Activated CD4-positive, alpha-beta T cell treated with anti-CD3 and anti-CD28 coated beads for 36 hours (primary cell): ENCODE measurements at places on chromosomes 13 and 19. TPM values are rescaled to one million over a fixed set of nuclear protein-coding genes. Genes with fewer than 3 reads are reported as not detected.

DNA sequence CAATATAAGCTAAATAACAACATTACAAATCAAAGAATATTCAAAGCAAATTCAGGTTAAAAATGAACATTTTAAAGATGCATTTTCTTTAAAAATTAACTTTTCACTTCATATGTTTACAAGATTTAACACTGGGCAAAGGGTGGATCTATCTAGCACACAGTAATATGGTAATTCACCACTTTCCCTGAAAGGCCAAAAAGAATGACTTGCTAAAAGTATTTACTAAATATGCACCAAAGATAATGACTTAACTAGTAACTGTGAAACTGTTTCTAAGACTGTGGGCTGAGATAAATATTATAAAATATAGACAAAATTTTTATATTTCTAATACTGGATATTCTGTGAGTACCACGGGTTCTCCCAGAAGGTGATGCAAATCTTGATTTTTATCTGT is 4.5 kb upstream of the EEF1AKMT1 start:
- H3K4me1 ChIP-seq = peaks cover 32% of the 10 kb centered on the region
- H3K27ac ChIP-seq = no peak overlapping the region
- no peak for DNase-seq

DNA sequence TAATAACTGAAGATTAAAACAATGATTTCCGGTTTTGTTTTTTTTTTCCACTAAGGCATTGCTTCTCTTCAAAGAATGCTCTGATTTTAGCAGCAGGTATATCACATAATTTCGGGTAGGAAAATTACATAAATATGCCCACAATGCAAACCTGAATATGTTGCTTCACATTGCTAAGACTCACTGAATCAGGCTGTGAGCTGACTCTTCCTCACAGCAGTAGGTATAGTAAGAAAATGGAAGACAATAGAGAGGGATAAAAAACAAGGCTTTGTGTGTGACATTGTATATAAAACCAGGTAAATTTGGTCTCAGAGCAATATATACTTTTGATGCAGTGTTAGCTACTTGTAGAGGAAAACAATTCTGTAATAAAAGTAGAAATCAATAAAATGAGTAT is 1355.0 kb downstream of the OLFM4 start:
- no peak overlapping the region for H3K4me3 ChIP-seq
- no peak overlapping the region for H3K27ac ChIP-seq
- H3K4me1 ChIP-seq = no peaks in the 10 kb centered on the region
- no peaks in the 10 kb centered on the region for H3K36me3 ChIP-seq

GRCh38 chr13:74597526-74597925 is 463.3 kb upstream of the KLF12 start:
- no peak overlapping the region for H3K27ac ChIP-seq
- H3K4me3 ChIP-seq = no peak overlapping the region
- no peaks in the 10 kb centered on the region for H3K36me3 ChIP-seq
- DNase-seq = no peak
- H3K4me1 ChIP-seq = no peaks in the 10 kb centered on the region
- H3K27me3 ChIP-seq = peaks cover 4% of the 10 kb centered on the region

GRCh38 chr19:23823952-23824389 is 65.3 kb upstream of the ZNF681 start:
- no peak overlapping the region for H3K4me3 ChIP-seq
- no peak overlapping the region for H3K27ac ChIP-seq
- no peaks in the 10 kb centered on the region for H3K4me1 ChIP-seq
- no peaks in the 10 kb centered on the region for H3K27me3 ChIP-seq
- H3K36me3 ChIP-seq = peaks cover 13% of the 10 kb centered on the region

DNA sequence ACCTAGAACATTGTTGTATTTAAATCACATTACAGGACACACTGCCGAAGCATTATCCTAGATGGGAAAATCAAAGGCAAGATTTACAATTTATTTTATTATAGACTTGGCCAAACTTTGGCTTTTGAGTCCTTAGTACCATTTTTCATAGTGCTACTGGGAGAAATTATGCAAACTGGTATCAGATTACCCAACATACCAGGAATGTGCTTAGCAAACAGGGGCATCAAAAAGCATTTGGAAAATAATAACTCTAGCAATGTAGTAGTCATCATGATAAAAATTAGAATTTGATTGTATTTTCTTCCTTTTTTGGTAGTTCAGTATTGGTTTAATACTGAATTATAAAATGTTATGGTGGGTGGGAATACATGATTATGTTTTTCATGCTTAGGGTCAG is 34.0 kb downstream of the GPC6 start:
- no peaks in the 10 kb centered on the region for H3K4me1 ChIP-seq
- H3K27ac ChIP-seq = no peak overlapping the region
- DNase-seq = no peak
- H3K36me3 ChIP-seq = no peaks in the 10 kb centered on the region

- DNase-seq = no peak
- peaks cover 4% of the 10 kb centered on the region for H3K4me1 ChIP-seq
- no peak overlapping the region for H3K4me3 ChIP-seq
- H3K36me3 ChIP-seq = peaks cover 35% of the 10 kb centered on the region
- no peak overlapping the region for H3K27ac ChIP-seq
These were observed 125.0 kb downstream of the VWA8 start for GRCh38 chr13:41835871-41836270.

Gene METTL21C
- not detected for total RNA-seq

Gene ZNF780B
- total RNA-seq = 17.4 TPM
